ENCODE measurements at places on chromosomes 11 and 22.
A peak's percentile ranks its signal among the peaks of the same experiment; 100 is the strongest.

DNA sequence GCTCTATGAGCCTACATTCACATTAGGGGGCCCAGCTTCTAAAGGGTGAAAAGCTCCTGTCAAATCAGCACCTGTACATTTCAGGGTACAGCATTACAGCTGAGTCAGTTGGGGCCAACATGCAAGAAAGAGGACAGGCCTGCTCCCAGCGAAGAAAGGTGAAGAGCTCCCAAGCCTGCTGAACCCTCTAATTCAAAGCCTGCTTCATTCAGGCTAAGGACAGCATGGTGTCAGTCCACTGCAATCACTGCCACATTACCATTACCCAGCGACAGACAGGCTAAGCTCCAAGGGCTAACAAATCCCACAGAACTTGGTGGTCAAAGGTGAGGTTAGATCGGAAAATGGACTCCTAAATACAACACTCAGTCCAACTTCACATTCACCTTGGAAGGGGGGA lies 65.4 kb upstream of the CHRM4 start:
- DNase-seq: peak; percentile 58

- no peak for DNase-seq
Observed at GRCh38 chr11:15828215-15828853, 528.0 kb downstream of the SOX6 start.

GRCh38 chr22:39545386-39546365 lies 13.1 kb upstream of the RPS19BP1 start:
- DNase-seq: no peak

GRCh38 chr22:26722159-26722558 lies 64.8 kb downstream of the MIAT start:
- no peak for DNase-seq

GRCh38 chr11:62846177-62846576 lies 6.8 kb upstream of the WDR74 start:
- DNase-seq: no peak

- no peak for DNase-seq
Observed at GRCh38 chr11:2536440-2536989, 91.7 kb downstream of the KCNQ1 start.

DNA sequence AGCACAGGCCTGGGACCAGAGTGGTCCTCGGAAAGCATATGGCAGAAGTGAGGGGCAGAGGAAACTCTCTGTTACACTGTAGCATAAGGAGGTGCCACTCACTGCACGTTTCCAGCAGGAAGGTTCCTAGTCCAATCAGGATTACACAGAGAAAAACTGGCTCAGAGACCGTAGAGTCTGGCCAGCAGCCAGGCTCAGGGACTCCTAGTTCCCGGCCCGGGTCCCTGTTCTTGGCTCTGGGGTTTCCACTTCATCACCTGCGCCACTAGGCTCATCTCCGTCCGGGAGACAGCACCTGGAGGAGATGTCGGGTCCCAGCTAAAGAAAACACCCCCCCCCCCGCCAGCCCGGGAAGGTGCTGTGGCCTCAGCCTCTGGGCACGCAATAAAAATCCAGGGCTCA lies 1.1 kb downstream of the TTLL12 start:
- no peak for DNase-seq

GRCh38 chr11:116052603-116053547 lies 548.7 kb upstream of the CADM1 start:
- peak; percentile 32 for DNase-seq

DNA sequence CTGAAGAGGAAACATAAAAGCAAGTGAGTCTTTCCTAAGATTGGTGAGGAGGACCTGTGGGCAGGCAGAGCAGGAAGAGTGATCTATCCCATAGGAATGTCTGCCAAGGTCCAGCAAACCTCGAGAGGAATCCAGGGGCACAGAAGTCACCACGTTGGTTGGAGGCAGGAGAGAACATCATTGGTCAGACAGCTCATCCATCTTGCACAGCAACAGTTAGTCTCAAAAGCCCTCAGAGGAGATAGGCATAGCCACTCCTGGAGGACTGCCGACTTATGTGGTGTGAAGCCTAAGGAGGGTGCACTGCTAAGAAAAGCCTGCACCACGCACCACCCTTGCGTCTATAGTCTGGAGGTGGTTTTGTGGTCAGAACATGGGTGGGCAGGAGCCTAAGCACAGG lies 109.1 kb downstream of the RASSF10 start:
- no peak for DNase-seq

DNA sequence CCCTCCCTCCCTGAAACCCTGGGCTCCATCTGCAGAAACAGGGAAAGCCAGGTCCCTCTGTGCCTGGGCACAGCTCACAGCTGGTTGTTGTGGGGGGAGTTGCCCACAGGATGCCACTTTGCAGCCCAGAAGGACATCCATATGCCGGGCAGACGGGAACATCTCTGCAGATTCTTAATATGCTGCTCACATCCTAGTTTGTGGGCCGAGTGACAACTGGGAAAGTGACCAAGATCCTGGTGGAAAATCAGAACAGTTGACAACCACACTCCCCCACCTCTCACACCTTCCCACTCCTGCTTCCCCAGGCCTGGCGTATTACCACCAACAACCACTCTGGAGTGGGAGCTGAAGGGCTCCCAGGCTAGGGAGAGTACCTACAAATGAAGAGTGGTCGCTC lies 7.3 kb upstream of the SCGB1A1 start:
- DNase-seq: no peak

- peak; percentile 65 for DNase-seq
Observed at GRCh38 chr11:118928870-118929500, 3.3 kb upstream of the BCL9L start.

DNA sequence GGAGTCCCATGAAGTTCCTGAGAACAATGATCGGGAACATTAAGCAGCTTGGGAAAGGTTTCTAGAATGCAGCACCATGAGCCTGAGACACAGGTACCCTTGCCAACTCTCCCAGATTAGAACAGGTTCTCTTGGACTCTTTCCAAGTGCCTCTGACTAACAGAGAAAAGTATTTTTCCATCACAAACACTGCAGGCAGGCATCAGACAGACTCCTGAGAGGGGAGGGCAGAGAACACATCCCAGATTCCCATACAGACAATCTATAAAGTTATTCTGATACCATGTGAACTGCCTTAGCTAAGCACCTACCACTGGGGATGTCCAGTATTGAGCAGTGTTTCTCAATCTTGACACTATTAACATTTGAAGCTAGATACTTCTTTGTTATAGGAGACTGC lies 27.3 kb downstream of the SERGEF start:
- no peak for DNase-seq

DNA sequence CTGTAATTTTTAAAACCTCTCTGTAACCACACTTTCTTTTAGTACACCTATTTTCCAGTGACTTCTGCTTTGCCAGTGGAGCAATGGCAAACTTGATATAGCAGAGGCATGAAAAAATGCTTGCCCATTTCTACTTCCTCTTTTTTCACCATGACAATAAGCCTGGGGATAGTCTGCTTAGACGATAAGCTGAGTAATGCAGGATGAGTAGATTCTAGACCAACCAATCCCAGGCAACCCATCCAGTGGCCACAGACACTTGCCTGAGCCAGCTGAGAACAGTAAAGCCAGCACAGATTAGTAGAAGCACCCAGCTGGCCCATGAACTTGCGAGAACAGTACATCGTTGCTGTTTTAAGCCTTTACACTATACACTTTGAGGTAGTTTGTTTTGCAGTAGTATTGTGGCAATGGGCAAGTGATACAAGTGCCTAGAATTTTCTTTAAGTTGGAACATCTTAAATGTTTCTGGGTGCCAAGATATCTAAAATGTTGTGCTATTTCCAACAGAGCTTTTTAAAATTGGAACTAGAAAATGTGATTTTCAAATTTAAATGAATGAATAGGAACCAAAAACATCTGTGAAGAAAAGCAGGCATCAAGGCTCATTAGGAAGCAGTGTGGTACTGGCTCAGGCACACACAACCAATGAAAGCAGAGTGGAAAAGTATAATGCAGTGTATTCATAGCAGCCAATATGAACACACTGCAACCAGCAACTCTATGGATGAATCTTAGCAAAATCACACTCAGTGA lies 37.7 kb downstream of the DDI1 start:
- peak; percentile 79 for DNase-seq

- no peak for DNase-seq
Observed at GRCh38 chr11:46331282-46331984, 15.8 kb upstream of the DGKZ start.

GRCh38 chr11:442611-443081 lies 835 bp upstream of the ANO9 start:
- DNase-seq: no peak

- DNase-seq: peak; percentile 28
Observed at GRCh38 chr11:116059919-116060318, 555.7 kb upstream of the CADM1 start.

DNA sequence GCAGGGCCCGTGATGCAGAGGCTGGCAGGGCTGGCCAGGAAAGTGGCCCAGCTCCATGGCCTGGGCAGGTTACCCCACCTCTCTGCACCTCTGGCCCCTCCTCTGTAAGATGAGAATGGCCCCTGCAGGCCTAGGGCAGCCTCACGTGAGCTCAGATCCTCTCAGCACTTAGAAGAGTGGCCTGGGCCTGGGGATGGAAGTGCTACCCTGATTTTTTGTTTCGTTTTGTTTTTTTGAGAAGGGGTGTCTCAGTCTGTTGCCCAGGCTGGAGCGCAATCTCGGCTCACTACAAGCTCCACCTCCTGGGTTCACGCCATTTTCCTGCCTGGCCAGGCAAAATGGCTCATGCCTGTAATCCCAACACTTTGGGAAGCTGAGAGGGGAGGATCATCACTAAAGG lies 982 bp downstream of the APOBEC3H start:
- DNase-seq: no peak

- DNase-seq: no peak
Observed at GRCh38 chr22:23187211-23187610, 6.9 kb downstream of the BCR start.

- DNase-seq: no peak
Observed at GRCh38 chr11:120565466-120566155, 54.1 kb downstream of the GRIK4 start.

- DNase-seq: no peak
Observed at GRCh38 chr11:108670451-108670850, 5.6 kb downstream of the DDX10 start.

DNA sequence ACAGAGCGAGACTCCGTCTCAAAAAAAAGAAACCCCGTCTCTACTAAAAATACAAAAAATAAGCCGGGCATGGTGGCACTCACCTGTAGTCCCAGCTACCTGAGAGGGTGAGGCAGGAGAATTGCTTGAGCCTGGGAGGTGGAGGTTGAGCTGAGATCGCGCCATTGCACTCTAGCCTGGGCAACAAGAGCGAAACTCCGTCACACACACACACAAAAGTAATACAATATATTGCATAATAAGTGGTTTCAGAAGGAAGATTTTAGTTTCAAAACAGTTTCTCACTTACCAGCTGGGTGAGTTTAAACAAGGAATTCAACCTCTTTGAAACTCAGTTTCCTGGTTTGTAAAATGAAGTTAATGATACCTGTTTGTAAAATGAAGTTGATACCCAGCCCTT lies 32.7 kb upstream of the HTR3A start:
- no peak for DNase-seq

- DNase-seq: no peak
Observed at GRCh38 chr11:10742460-10743208, 8.4 kb upstream of the CTR9 start.

DNA sequence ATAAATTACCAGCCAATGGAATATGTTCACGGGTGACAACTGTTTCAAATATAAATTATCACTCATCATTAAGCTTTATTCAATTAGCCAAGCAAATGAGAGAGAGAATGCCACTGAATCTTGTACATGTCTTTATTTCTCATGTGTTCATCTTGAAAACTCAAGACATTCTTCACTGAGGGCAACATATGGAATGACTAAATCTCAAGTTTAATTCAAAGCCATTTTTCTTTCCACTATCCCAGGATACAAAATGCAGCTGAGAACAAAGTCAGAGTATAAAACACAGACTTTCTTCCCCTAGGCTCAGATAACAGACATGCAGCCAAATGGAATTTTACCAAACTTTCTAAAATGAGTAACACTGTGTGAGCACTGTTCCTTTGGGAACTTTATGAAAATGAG lies 12.1 kb upstream of the BBOX1 start:
- DNase-seq: no peak

GRCh38 chr22:44143105-44143474 lies 37.6 kb upstream of the PARVG start:
- no peak for DNase-seq

- DNase-seq: no peak
Observed at GRCh38 chr11:122398167-122398566, 257.4 kb upstream of the UBASH3B start.

DNA sequence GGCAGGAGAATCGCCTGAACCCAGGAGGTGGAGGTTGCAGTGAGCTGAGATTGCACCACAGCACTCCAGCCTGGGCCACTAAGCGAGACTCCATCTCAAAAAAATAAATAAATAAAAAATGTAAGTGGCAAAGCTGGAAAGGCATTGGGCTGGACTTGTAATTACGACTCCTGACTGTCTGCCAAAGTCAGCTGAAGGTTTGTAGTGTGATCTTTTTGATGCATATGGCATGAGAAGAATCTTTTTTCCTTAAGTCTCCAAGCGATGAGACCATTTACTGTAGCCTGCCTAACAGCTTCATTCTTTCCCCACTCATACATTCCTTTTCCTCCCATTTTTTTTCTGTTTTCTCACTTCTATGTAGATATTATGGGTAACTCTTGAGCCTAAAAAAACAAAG lies 24.8 kb downstream of the CTNND1 start:
- DNase-seq: no peak

GRCh38 chr22:25598609-25599008 lies 34.1 kb downstream of the GRK3 start:
- no peak for DNase-seq

DNA sequence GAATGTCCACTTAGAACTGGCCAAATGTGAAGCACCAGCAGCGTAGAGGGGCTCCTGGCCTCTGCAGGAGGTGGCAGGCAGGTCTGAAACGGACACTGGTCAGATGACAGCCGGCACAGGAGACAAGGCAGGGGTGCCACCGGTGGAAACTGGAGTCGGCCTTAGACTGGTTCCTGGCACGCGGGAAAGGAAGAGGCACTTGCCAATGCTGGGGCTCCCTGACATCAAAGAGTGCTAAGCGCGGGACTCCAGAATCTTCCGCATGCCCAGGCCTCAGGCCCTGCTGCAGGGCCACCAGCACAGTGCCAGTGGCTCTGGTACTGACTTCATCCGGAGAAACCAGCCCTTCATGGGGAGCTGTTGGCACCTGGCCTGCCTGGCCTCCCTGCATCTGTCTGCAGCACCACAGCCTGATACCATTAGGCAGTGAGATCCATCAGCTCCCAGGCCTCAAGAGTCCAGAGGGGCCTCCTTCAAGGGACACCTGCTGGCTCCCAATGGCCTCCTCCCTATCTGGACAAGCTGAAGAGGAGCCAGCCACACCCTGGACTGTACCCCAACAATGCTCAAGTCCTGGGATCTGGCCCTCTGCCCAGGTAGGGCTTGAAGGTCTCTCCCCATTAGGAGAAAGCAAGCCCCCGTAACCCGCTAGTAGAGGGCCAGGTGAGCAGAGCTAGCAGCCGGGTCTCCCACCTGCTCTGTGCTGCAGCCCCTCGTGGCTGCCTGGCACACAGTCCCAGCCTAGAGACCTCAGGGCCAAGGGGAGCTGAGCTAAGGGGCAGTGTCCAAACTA lies 29.7 kb upstream of the GNB1L start:
- DNase-seq: no peak

GRCh38 chr11:35308157-35308556 lies 111.2 kb downstream of the SLC1A2 start:
- peak; percentile 24 for DNase-seq

- DNase-seq: no peak
Observed at GRCh38 chr11:42812361-42812760, 499.4 kb upstream of the API5 start.

GRCh38 chr11:3164552-3165151 lies 458 bp downstream of the OSBPL5 start:
- DNase-seq: no peak

GRCh38 chr22:46780453-46780852 lies 18.0 kb downstream of the TBC1D22A start:
- DNase-seq: no peak

- no peak for DNase-seq
Observed at GRCh38 chr22:47167056-47167455, 404.6 kb downstream of the TBC1D22A start.

Measured in WERI-Rb-1 (cell line).